Progenitor cell of endocrine pancreas (in vitro differentiated cells): ENCODE measurements at places on chromosomes 3 and 15. TPM values are rescaled to one million over a fixed set of nuclear protein-coding genes. Genes with fewer than 3 reads are reported as not detected.

- DNase-seq, result no peak
These were observed 147.4 kb downstream of the ERC2 start for GRCh38 chr3:56320883-56321282.

DNA sequence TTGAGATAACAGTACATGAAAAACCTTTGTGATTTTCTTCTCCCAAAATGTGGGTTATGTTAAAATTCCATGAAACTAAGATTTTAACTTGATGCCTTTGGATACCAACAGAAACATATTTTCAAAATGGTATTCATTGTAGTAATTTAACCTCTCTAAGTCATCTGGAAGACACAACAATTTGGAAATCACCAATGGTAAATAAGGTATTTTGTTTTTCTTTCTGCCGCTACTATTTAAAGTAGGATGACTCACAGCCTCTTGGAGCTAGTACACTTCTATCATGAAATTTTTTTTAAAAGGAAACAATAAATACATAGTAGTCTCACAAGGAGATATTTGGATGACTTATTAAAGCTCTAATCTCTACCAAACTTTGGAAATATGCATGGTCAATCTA is 291.6 kb upstream of the VEPH1 start:
- DNase-seq, result no peak

- no peak for DNase-seq
These were observed 944 bp downstream of the SLITRK3 start for GRCh38 chr3:165195241-165195639.

DNA sequence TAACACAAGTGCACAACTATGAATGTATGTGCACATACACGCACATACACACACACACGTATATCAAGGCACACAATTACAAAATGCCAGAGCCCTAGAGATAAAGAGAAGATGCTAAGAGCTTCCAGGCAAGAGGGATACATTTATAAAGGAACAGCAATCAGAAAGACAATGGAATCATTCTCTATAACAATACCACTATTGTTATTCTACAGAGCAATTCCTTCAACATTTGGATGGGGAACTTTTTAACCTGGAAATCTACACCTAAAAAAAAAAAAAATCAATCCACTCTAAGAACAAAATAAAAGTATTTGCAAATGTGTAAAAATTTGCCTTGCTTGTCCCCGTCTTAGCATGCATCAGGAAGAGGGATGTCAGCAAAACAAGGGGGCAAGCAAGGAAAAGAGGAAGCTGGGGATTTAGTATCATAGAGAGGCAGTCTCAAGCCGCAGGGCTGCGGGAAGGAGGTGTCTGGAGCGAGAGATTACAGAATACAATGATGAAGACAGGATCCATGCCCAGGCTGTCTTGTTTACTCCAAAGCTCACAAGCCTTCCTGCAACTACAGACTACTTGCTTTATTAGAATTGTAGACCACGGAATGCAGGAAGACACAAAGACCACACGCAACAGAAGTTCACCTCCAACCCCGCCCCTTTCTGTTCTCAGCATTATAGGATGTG is 220.2 kb downstream of the NTRK3 start:
- DNase-seq, result no peak

- no peak for DNase-seq
These were observed 167.3 kb downstream of the NECTIN3 start for GRCh38 chr3:111238885-111239284.

DNA sequence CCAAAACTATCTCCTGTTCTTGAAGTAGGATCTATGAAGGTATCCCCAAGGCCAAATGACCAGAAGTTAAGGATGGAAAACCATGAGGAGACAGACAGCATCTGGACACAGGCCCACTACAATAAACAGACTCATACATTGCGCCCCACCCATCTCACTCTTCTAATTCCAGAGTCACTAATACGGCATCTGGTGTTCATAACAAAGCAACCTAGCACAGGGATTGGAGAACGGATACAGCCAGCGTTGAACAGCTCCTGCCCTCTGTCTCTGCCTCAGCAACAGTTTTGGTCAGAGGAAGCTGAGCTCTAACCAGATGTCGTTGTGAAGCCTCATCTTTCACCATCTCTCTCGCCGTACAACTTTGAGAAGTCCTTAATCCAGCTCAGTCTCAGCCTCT is 44.5 kb upstream of the CCDC80 start:
- no peak for DNase-seq

- DNase-seq, result no peak
These were observed 3.1 kb downstream of the NSUN3 start for GRCh38 chr3:94065819-94066480.

The C3orf22 gene
- 0.26 and 0.44 TPM in 2 replicates for total RNA-seq

The COL6A6 gene
- 0.12 and 0.13 TPM in 2 replicates for total RNA-seq

The BMF gene
- total RNA-seq, result 128 and 129 TPM in 2 replicates

The SKOR1 gene
- total RNA-seq, result 0.60 and 0.75 TPM in 2 replicates
